ENCODE measurements at places on chromosomes 12 and 14. TPM values are rescaled to one million over a fixed set of nuclear protein-coding genes. Genes with fewer than 3 reads are reported as not detected.
A peak's percentile ranks its signal among the peaks of the same experiment; 100 is the strongest.

Gene GZMH
- total RNA-seq, result not detected

Gene TMEM30B
- total RNA-seq, result 10.1 TPM

Gene RSRC2
- total RNA-seq, result 121 TPM

Gene C12orf75
- total RNA-seq, result 48.0 TPM

Gene STAC3
- 5.9 TPM for total RNA-seq

Gene KCNH3
- 1.9 TPM for total RNA-seq

Gene CHFR
- total RNA-seq, result 80.4 TPM

DNA sequence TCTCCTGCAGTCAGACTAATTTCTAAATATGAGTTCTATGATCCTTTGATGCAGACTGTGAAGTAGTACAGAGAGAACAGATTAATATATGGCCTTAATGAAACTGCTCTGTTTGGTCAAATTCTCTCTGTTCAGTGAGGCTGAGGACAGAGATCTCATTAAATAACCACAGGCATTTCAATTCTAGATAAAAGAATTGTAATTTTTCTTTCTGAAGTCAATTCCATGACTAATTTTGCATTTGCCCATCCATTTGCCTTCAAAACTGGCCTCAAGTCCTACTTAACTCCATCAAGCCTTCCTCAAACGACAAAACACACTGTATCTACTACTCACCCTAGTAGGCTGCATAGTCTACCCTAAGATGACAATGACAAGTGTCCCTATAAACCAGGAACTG is 67.1 kb downstream of the DUSP16 start:
- no peak for DNase-seq

- no peak for DNase-seq
Observed at GRCh38 chr12:12926571-12927071, 25.3 kb downstream of the GPRC5D start.

- no peak for DNase-seq
Observed at GRCh38 chr14:28603606-28604005, 163.0 kb upstream of the FOXG1 start.

DNA sequence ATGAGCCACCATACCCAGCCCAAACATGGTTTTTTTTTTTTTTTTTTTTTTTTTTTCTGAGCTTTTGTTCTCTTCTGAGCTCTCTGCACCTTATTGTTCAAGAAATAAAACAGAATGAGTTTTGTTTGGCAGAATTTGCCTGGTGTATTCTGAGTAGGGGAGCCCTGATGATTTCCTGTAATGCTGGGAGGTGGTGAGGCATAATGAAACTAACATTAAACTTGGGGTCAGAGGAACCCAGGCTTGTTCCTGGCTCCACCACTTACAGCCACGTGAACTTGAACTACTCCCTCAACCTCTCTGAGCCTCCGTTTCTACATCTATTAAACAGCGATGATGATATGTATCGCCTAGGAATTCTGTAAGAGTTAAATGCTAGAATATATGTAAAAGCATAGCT is 276.3 kb upstream of the CRY1 start:
- DNase-seq, result no peak

DNA sequence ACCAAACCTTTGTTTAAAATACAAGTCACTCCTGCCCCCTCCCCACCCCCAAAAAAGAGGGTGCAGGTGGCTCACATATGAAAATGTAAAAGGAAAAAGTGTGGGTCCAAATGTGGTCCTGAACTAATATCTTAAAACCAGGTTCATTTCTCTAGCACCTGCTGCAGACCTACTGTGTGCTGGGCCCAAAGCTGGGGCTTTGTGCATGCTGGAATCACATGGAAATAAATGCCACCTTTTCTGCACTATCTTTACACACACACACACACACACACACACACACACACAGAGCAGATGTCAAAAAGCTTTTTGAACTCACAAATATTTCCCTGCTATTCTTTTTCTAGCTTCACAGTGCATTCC is 3.2 kb upstream of the BCL11B start:
- no peak for DNase-seq

- DNase-seq, result peak; percentile 47
Observed at GRCh38 chr12:131137009-131137835, 183.5 kb downstream of the ADGRD1 start.

GRCh38 chr12:9736936-9737705 is 4.2 kb upstream of the CLECL1 start:
- DNase-seq, result no peak

DNA sequence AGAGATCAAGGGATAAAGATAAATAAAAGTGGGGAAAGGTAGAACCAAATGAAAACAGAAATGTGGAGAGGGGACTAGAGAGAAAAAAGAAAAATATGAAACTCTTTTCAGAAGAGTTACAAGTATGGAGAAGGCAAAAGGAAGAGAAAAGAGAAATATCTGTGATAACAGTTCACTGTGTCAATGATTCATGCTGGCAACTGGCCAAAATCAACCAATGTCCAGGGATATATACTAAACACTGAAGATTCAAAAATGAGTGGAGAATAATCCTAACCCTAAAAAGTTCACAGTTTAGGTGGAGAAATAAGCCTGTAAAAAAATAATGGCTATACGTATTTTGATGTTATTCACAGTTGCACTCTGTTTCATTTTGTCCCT is 372.3 kb upstream of the KITLG start:
- DNase-seq, result no peak

All from endodermal cell (in vitro differentiated cells).